CD4-positive, alpha-beta memory T cell (primary cell): ENCODE measurements at places on chromosomes 4 and X.

- no peaks in the 10 kb centered on the region for H3K27me3 ChIP-seq
- H3K4me1 ChIP-seq, result peaks cover 39% of the 10 kb centered on the region
- H3K4me3 ChIP-seq, result no peak overlapping the region
- DNase-seq, result no peak
- H3K36me3 ChIP-seq, result peaks cover 5% of the 10 kb centered on the region
Observed at GRCh38 chrX:154077101-154077500, 20.4 kb downstream of the MECP2 start.

GRCh38 chr4:1830642-1831228 is 25.2 kb downstream of the LETM1 start:
- no peaks in the 10 kb centered on the region for H3K27me3 ChIP-seq
- H3K36me3 ChIP-seq, result peaks cover 57% of the 10 kb centered on the region
- DNase-seq, result no peak
- no peak overlapping the region for H3K4me3 ChIP-seq
- no peak overlapping the region for H3K27ac ChIP-seq
- H3K4me1 ChIP-seq, result no peaks in the 10 kb centered on the region

- H3K4me3 ChIP-seq, result no peak overlapping the region
- no peaks in the 10 kb centered on the region for H3K27me3 ChIP-seq
- no peaks in the 10 kb centered on the region for H3K36me3 ChIP-seq
- DNase-seq, result no peak
- no peak overlapping the region for H3K27ac ChIP-seq
Observed at GRCh38 chr4:33628296-33628695, 2616.0 kb downstream of the ARAP2 start.

DNA sequence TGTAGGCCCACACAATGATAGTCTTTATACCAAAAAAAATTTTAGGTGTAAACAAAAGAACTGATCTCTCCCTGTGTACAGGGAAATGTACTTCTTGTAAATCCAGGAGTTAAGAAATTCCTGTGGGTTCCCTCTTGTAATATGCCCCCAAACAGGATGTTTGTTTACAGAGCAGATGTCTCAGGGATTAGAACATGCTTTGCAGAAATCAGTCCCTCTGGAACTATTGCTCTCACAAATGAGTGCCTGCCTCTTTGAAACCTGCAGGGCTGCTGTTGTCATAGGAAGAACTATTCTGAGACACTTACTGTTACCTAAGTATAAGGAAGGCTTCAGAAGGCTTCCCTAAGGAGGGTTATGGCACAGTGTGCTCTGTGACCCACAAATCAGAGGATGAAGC is 35.6 kb downstream of the PAK3 start:
- H3K27ac ChIP-seq, result no peak overlapping the region
- H3K27me3 ChIP-seq, result no peaks in the 10 kb centered on the region
- no peaks in the 10 kb centered on the region for H3K4me1 ChIP-seq
- DNase-seq, result no peak

- H3K27ac ChIP-seq, result no peak overlapping the region
- H3K27me3 ChIP-seq, result no peaks in the 10 kb centered on the region
- H3K36me3 ChIP-seq, result no peaks in the 10 kb centered on the region
- H3K4me1 ChIP-seq, result peaks cover 87% of the 10 kb centered on the region
- no peak for DNase-seq
Observed at GRCh38 chr4:36237366-36238313, 6.7 kb downstream of the ARAP2 start.

GRCh38 chr4:139860435-139861024 is 194.9 kb downstream of the MGST2 start:
- H3K36me3 ChIP-seq, result no peaks in the 10 kb centered on the region
- no peak overlapping the region for H3K4me3 ChIP-seq
- DNase-seq, result no peak
- H3K27ac ChIP-seq, result no peak overlapping the region
- H3K4me1 ChIP-seq, result no peaks in the 10 kb centered on the region

DNA sequence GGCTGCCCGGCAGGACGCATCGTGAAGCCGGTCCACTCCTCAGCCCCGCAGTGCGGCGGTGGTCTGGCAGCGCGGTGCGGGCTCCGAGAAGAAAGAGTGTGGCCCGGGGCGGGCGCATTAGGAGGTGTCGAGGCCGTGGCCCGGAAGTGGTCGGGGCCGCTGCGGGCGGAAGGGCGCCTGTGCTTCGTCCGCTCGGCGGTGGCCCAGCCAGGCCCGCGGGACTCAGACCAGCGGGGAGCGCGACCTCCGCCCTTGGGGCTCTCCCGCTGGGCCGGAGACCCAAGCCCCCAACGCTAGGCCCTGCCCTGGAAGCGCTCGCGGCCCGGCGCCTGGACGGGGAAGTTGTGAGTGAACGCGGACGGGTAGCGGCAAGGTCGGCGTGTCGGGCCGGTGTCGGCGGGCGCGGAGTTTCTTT is 60.0 kb downstream of the HS3ST1 start:
- no peaks in the 10 kb centered on the region for H3K27me3 ChIP-seq
- H3K4me1 ChIP-seq, result no peaks in the 10 kb centered on the region
- no peak overlapping the region for H3K27ac ChIP-seq
- H3K36me3 ChIP-seq, result no peaks in the 10 kb centered on the region

- H3K27me3 ChIP-seq, result no peaks in the 10 kb centered on the region
- no peaks in the 10 kb centered on the region for H3K4me1 ChIP-seq
- H3K27ac ChIP-seq, result no peak overlapping the region
- no peak for DNase-seq
- no peaks in the 10 kb centered on the region for H3K36me3 ChIP-seq
- no peak overlapping the region for H3K4me3 ChIP-seq
Observed at GRCh38 chrX:137166591-137166990, 132.8 kb upstream of the GPR101 start.

- H3K4me3 ChIP-seq, result no peak overlapping the region
- H3K36me3 ChIP-seq, result no peaks in the 10 kb centered on the region
- no peak overlapping the region for H3K27ac ChIP-seq
- no peaks in the 10 kb centered on the region for H3K4me1 ChIP-seq
- DNase-seq, result no peak
Observed at GRCh38 chr4:185836241-185837084, 24.5 kb upstream of the SORBS2 start.

DNA sequence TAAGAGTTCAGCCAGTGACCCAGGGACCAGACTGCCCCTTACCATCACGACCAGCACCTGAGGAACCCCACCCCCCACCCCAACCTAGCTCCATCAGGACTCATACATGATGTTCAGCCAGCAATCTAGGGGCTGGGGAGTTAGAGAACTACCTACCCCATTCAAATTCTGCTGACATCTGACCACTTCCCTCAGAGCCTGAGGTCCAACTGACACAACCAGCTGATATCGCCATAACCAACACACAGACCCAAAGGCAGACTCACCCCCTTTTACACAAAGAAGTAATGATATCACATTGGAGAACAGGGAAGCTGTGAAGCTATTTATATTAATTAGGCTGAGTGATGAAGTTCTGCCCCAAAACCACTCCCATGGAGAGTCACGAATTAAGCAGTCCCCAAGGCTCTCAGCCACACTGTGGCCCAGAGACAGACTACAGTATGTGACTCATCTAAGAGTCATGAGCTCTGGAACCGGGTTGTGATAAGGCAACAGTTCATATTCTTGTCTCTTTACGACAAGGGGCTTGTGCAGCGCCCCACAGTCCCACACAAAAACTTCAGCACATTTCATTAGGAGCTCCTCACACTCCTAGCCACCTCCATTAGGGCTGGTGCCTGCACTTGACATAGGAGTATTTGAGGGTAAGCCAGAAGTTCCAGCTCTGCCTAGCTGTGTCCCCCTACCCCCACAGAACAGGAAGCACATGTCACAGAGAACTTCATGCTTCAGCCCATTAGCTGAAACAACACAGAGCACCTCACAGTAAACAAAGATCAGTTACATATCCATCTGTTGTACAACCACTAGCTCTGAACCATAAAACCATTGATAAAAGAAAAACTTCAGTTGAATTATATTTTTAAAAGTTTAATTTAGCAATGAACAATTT is 184.7 kb upstream of the ZCCHC13 start:
- H3K4me1 ChIP-seq, result no peaks in the 10 kb centered on the region
- no peak overlapping the region for H3K4me3 ChIP-seq
- H3K27ac ChIP-seq, result no peak overlapping the region
- H3K27me3 ChIP-seq, result no peaks in the 10 kb centered on the region
- DNase-seq, result no peak

DNA sequence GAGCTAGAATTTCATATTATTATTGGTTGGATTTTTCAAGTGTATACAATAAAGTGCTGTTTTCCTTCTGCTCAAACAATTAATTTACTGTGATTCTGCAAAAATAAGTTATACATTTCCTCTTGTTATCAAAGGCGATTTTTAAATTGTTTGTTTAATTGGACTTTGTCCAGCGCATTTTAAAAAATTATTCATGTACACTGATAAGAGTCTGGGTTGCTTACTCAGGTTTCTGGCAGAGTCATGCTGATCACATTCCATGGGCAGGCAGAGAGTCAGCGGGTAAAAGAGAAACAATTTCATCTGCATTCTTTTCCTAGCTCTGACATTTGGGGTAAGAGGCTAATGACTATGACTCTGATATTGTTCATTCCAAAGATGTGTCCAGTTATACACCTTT is 8.9 kb downstream of the FAT4 start:
- H3K27me3 ChIP-seq, result no peaks in the 10 kb centered on the region
- H3K36me3 ChIP-seq, result no peaks in the 10 kb centered on the region
- H3K27ac ChIP-seq, result no peak overlapping the region

GRCh38 chrX:100685284-100685996 is 41.4 kb downstream of the SRPX2 start:
- H3K36me3 ChIP-seq, result no peaks in the 10 kb centered on the region
- no peak overlapping the region for H3K27ac ChIP-seq
- peak; percentile 66 for DNase-seq
- H3K4me1 ChIP-seq, result no peaks in the 10 kb centered on the region
- H3K27me3 ChIP-seq, result no peaks in the 10 kb centered on the region
- H3K4me3 ChIP-seq, result no peak overlapping the region

- DNase-seq, result no peak
- peaks cover 12% of the 10 kb centered on the region for H3K36me3 ChIP-seq
- no peak overlapping the region for H3K27ac ChIP-seq
- no peak overlapping the region for H3K4me3 ChIP-seq
- peaks cover 11% of the 10 kb centered on the region for H3K4me1 ChIP-seq
- no peaks in the 10 kb centered on the region for H3K27me3 ChIP-seq
Observed at GRCh38 chr4:88693792-88694191, 3.8 kb downstream of the NAP1L5 start.

GRCh38 chr4:2756691-2757350 is 685 bp upstream of the TNIP2 start:
- no peaks in the 10 kb centered on the region for H3K27me3 ChIP-seq
- no peak for DNase-seq
- H3K27ac ChIP-seq, result peak overlapping the region; percentile 24
- peak overlapping the region; percentile 45 for H3K4me3 ChIP-seq
- peaks cover 25% of the 10 kb centered on the region for H3K4me1 ChIP-seq

GRCh38 chr4:83440148-83440814 is 15.3 kb downstream of the HELQ start:
- no peaks in the 10 kb centered on the region for H3K27me3 ChIP-seq
- H3K4me3 ChIP-seq, result no peak overlapping the region
- no peak overlapping the region for H3K27ac ChIP-seq
- peaks cover 40% of the 10 kb centered on the region for H3K36me3 ChIP-seq
- no peaks in the 10 kb centered on the region for H3K4me1 ChIP-seq

- peak overlapping the region; percentile 43 for H3K4me3 ChIP-seq
- H3K36me3 ChIP-seq, result no peaks in the 10 kb centered on the region
- no peak overlapping the region for H3K27ac ChIP-seq
- H3K4me1 ChIP-seq, result peaks cover 14% of the 10 kb centered on the region
- no peak for DNase-seq
Observed at GRCh38 chr4:109303140-109303496, 660 bp upstream of the COL25A1 start.

DNA sequence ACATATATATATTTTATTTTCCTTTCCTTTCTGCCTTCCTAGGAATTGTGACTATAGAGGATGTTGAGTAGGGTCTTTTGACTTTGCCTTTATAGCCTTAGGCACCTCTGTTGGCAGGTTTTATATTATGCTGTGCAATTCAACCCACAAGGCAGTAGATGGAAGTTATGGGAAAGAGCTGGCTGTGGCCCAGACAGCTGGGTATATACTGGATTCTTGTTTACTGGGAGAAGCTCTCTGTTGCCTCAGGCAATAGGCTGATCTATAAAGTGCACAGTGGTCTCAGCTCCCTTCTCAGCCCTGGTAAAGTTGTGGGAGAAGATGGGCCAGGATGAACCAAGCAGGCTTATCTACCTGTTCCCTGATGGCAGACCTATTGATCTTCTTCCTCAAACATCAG is 342.0 kb downstream of the GBA3 start:
- H3K27me3 ChIP-seq, result no peaks in the 10 kb centered on the region
- H3K36me3 ChIP-seq, result no peaks in the 10 kb centered on the region
- no peak overlapping the region for H3K27ac ChIP-seq
- no peak overlapping the region for H3K4me3 ChIP-seq
- H3K4me1 ChIP-seq, result no peaks in the 10 kb centered on the region

DNA sequence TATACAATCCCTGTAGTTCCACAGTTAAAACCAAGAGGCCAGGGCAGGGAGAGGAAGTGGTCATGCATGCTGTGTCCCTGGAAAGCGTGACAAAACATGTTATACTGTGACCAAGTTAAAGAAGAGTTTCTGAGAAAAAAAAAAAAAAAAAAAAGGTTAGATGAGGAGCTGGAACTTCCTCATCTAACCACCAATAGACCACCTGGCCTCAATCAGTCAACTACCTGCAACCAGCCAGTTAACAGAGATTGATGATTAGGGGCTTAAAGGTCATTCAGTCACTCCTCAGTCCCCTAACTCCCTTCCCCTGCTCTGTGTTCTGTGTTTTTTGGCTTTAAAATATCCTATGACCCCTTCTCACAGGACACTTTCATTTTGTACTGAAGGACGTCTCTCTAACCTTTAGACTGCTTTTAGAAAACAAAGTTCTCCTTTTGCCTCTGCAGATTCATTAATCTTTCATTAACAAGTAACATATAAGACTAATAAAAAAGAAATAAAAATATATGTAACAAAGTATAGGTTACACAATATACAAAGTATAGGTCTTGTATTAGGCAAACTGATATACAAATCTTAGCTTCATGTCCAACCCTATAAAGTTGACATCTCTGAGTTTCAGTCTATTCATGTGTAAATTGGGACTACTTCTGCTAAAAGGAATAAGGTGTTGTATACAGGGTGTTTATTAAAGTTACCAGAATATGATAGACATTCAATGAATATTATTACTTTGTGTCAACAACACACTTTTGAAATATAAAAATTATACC is 179.1 kb upstream of the NDST4 start:
- no peak overlapping the region for H3K27ac ChIP-seq
- H3K36me3 ChIP-seq, result no peaks in the 10 kb centered on the region
- H3K4me3 ChIP-seq, result no peak overlapping the region
- no peaks in the 10 kb centered on the region for H3K27me3 ChIP-seq
- H3K4me1 ChIP-seq, result no peaks in the 10 kb centered on the region
